ENCODE measurements at places on chromosomes 7 and 10. TPM values are rescaled to one million over a fixed set of nuclear protein-coding genes. Genes with fewer than 3 reads are reported as not detected.

FAM131B gene
- 3.9 TPM for total RNA-seq

EPDR1 gene
- total RNA-seq: 19.5 TPM

NUTM2B gene
- total RNA-seq: 1.2 TPM

PAX4 gene
- not detected for total RNA-seq

PGAM2 gene
- total RNA-seq: 0.17 TPM

CYP3A5 gene
- total RNA-seq: 0.44 TPM

RABGEF1 gene
- 51.2 TPM for total RNA-seq

POLD2 gene
- 124 TPM for total RNA-seq

HEPACAM2 gene
- total RNA-seq: not detected

CCDC172 gene
- not detected for total RNA-seq

CTAGE8 gene
- total RNA-seq: not detected

C10orf67 gene
- 0.44 TPM for total RNA-seq

LRRC61 gene
- 3.3 TPM for total RNA-seq

MMP21 gene
- total RNA-seq: not detected

CUBN gene
- 3.3 TPM for total RNA-seq

PDE1C gene
- total RNA-seq: 0.50 TPM

LIPK gene
- not detected for total RNA-seq

RBP4 gene
- 0.44 TPM for total RNA-seq

PDK4 gene
- 0.29 TPM for total RNA-seq

OR2A12 gene
- total RNA-seq: not detected

COL1A2 gene
- total RNA-seq: 9,631 TPM

GPR85 gene
- total RNA-seq: 1.9 TPM

MRPS17 gene
- 12.8 TPM for total RNA-seq

CHST3 gene
- total RNA-seq: 15.4 TPM

CALHM1 gene
- total RNA-seq: not detected

IDI2 gene
- not detected for total RNA-seq

PVRIG gene
- not detected for total RNA-seq

LIPJ gene
- not detected for total RNA-seq

EFCAB10 gene
- not detected for total RNA-seq

CCM2 gene
- 62.2 TPM for total RNA-seq

AFAP1L2 gene
- 0.29 TPM for total RNA-seq

Measured in smooth muscle cell of trachea (primary cell).